ENCODE measurements at places on chromosomes 5 and 9.

DNA sequence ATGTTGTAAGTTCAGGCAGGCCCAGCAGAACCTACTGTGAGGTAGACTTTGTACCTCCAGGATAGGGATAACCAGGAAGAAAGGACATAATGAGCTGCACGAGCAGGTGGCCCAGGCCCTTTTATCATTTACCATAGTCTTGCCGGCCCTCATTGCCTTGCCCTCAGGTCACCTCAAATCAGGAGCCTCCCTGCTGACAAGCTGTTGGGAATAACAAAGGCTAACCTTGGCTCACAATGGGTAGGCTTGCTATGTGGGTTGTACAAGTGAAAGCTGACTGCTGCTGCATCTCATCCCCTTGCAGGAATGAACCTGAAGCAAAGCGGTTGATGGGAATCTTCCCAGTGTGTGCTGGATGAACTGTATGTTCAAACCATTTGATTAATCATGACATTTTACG lies 159.5 kb upstream of the ACTBL2 start:
- DNase-seq = no peak

- DNase-seq = peak; percentile 73
These were observed 5.1 kb downstream of the MGAT4B start for GRCh38 chr5:179801304-179802206.

DNA sequence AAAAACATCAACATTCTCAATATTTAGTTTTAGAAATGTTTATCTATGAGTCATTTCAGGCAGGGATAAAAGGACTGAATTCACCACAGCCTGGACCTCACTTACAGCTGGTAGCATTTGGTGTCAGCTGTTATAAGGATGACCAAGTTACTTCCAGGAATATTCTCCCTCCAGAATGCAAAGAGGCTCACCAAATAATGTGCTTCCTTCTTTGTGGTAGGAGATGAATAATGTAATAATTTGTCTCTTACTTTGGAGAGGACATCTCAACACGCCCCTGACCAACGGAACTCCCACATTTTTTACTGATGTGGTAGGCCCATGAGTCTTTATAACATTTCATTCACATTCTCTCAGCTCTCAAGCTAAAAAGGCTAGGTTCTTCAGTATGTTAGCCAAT lies 825.9 kb upstream of the GRAMD2B start:
- DNase-seq = no peak

DNA sequence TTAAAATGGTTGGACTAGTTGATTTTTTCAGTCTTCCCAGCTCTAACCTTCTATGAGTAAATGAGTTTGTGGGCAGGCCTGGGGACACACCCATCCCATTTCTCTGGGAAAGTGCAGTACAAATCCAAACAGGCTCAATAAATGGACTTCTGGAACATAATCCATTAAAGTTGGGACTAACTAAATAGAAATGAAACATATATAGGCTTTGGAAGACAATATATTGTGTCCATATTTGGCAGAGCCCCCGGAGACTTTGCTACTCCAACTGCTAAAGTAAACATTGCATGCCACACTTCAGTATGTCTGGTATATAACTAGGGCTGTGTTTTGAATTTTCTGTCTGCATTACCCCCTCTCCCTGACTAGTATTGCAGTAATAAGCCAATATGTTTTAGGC lies 191.4 kb upstream of the DAB2 start:
- DNase-seq = no peak

DNA sequence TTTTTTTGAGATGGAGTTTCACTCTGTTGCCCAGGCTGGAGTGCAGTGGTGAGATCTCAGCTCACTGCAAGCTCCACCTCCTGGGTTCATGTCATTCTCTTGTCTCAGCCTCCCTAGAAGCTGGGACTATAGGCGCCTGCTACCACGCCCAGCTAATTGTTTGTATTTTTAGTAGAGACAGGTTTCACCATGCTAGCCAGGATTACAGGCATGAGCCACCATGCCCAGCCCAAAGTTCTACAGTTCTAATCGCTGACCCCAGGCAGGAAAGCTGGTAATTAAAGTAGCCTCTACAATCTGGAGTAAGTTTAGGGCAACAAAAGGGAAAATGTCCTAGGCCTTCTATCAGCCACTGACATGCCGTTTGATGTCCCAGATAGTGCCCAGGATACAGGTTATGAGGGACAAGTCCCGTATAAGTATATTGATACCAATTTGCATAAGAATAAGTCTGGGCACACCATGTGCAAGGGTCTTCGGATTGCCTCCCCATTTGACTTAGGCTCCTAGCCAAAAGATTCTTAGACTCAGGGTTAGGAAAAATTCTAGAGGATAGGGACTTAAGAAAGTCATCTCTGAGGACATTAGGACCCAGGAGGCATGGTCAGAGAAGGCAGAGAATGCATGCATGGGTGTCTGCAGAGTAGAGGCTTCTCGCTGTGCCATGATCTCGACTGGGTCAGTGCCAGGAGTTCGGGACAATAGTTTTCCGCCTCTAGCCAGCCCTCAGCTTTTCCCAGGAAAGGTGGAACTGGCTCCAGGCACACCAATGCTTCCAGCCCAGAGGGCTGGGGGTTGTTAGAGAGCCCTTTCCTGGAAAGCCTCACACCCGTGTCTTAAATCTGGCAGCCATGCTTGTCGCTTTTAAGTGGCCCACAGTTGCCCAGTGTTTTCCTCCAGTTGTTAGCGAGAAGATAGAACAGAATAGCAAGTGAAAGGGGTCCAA lies 1111.1 kb downstream of the TAF11L14 start:
- no peak for DNase-seq

DNA sequence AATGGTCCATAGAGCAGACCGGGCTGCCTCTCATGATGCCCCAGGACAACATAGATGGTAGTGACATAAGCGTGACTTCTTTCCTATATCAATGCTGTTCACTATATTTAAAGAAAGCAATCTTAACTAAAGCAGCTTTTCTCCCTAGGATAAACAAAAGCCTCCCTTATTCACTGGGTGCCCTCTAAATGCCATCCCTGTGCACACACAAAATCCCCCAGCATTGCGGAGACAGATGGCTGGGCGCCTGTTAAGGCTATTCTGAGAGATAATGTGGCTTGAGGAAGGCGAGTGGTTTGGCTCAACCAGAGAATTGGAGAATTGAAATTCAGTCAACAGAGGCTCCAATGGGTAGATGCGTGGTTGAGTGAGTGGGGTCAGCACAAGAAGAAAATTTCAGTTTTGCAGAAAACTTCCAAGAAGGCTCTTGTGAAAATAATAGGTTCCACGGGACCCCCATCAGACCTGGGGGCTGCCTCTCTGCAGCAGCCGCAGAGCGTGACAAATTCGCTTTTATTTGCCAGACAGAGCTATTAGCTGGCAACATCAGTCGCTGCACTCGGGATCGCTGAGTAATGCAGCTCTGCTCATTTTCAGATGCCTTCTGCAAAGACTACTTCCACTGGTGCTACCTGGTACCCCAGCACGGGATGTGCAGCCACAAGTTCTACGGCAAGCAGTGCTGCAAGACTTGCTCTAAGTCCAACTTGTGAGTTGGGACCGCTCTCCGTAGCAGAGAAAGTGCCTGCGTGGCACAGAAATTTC lies 103.9 kb upstream of the ICE1 start:
- no peak for DNase-seq

GRCh38 chr9:5205071-5205470 lies 19.6 kb upstream of the INSL6 start:
- no peak for DNase-seq

DNA sequence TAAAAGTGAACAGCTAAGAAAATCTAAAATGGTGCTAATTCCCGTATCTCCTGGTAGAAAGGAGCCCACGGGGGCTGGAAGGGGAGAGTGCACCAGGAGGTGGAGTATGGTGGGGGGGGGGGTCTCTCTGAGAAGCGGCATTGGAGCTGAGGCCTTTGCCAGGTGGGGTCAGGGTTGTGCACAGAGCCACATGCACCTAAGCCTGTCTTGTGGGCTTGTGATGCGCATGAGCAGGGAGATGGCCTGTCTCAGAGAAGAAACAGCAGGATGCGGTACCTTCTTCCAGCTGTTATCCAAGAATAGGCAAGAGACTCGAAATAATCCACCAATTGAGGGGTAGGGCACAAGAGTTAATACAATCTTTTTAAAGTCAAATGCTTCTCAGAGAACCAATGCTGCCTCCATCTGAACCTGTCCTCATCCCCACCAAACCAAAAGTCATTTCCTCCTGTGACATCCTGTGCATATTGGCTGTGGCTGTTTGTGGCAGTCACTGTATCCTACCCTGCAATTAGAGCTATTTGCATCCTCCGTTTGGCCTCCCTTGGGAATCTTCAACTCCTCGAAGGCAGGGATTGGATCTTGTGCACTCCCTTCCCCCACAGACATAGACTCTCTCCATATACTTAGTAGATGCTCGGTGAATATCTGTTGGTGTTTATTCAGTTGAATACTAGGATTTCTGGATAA lies 45.4 kb downstream of the FGF1 start:
- DNase-seq = no peak

- DNase-seq = no peak
These were observed 639 bp upstream of the RASA1 start for GRCh38 chr5:87266914-87267573.

GRCh38 chr9:84860249-84861115 lies 191.0 kb downstream of the NTRK2 start:
- no peak for DNase-seq

DNA sequence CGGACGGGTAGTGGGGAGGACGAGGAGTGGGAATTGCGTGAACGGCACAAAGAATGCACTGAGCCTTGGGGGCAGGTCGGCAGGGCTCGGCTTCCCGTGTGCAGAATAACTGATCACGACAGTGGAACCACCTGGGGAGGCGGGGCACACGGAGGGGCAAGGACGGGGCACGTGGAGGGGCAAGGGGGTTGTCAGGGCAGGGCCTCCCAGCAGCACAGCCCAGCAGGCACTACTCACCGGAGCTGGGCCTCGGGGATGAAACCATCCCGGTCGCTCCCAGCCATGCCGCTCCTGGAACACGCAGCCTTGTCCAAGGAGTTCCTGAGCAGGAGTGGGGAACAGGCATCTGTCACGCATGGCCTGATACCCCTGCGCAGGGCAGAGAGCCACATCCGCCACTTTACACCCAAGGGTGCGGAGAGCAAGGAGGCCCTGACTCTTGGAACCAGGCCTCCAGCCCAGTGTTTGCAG lies 33.4 kb downstream of the SARDH start:
- DNase-seq = no peak

DNA sequence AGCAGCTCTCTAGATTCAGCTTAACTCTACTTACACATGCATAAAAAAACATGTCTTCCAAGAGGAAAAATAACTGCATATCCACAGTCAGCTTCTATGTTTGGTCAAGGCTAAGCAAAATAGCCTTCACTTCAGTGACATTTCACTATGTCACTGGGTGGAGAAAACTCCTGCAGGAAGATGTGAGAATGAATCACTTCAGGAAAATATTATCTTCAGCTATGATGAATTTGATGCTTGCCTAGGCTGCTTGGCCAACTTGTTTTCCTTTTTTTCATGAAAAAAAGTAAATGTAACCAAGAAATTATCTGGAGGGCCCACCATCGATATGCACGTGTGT lies 143.0 kb upstream of the ZNF608 start:
- DNase-seq = no peak

- DNase-seq = no peak
These were observed 86.3 kb downstream of the MYO10 start for GRCh38 chr5:16849775-16850174.

- no peak for DNase-seq
These were observed 531.6 kb downstream of the CAAP1 start for GRCh38 chr9:26361010-26361409.

- no peak for DNase-seq
These were observed 254.4 kb upstream of the CDH10 start for GRCh38 chr5:24899180-24899579.

GRCh38 chr5:100852988-100853449 lies 50.1 kb downstream of the ST8SIA4 start:
- DNase-seq = no peak

DNA sequence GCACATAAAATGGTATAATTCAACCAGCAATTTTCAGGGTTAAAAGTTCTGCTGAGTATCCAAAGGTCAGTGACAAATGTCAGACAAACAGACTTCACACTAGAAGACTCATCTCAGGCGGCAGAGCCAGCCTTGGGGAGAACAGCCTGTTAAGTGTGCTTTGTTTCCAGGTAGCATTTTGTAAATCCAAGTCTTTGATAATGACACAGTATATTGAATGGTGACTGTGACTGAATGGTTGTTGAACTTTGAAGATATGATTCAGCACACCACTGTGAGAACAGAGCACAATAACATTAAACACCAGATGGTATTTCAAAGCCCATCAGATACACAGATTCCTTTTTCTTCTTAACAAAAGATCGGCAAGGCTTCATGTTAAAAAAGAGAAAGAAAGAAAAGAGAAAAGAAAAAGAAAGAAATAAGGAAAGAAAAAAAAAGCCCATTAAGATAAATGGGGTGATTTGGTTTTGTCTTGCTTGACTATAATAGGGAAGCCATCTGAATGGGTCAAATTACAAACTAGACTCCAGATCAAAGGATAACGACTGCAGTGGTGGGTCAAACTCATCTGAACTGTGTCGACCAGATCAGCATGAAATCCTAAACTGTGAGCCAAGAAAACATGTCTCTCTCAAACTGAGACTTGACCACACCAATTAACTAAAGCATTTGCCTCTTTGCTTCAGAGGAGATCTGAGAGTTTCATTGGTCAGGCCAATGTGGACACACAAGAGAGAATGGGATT lies 313.0 kb upstream of the ZNF608 start:
- DNase-seq = no peak

DNA sequence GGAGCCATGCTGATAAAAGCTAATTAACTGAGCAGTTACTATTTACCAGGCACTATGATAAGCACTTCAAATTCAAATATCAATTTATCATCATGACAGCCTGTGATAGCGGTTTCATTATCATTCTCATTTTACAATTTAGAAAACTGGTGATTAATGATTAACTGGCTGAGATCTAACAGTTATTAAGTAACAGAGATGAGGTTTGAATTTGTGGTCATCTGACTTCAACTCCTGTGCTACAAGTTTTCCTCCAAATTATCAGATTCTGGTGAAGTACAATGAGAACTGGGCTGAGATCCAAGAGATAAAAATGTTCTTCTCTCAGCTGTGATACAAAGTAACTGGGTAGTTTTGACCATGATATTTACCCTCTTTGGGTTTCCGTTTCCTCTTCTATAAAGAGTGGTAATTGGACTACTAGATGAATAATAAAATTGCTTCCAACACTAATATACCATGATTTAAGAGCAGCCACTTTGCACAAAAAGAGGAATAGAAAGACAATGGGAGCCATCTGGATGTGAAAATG lies 74.5 kb upstream of the CCNG1 start:
- no peak for DNase-seq

GRCh38 chr5:82023644-82024043 lies 51.8 kb downstream of the ATG10 start:
- no peak for DNase-seq

GRCh38 chr5:111120911-111121310 lies 28.8 kb downstream of the WDR36 start:
- no peak for DNase-seq

DNA sequence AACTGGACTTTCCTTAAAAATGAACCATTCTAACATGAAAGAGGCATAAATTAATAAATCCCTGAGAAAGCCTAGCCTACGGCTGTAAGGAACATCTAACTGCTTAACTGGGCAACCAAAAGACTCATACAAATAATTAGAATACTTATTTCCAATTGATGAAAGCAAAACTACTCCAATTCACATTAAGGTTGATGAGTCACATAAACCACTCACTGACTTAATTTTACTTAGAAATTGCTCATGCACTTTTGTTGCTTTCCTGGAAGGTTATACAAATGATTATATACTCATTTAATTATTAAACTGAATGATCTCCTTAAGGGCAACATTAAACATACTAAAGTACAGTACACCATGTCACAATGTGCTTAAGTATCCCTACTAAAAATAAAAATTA lies 101.9 kb downstream of the NFIB start:
- DNase-seq = no peak

GRCh38 chr9:125812403-125812802 lies 65.2 kb downstream of the PBX3 start:
- DNase-seq = no peak

Data from stimulated activated CD8-positive, alpha-beta memory T cell treated with anti-CD3 and anti-CD28 coated beads, Interleukin-12 subunit alpha, Interleukin-12 subunit beta, amount 100 ng/mL, for 1 hour (primary cell).